ENCODE measurements at places on chromosomes 4 and X.

DNA sequence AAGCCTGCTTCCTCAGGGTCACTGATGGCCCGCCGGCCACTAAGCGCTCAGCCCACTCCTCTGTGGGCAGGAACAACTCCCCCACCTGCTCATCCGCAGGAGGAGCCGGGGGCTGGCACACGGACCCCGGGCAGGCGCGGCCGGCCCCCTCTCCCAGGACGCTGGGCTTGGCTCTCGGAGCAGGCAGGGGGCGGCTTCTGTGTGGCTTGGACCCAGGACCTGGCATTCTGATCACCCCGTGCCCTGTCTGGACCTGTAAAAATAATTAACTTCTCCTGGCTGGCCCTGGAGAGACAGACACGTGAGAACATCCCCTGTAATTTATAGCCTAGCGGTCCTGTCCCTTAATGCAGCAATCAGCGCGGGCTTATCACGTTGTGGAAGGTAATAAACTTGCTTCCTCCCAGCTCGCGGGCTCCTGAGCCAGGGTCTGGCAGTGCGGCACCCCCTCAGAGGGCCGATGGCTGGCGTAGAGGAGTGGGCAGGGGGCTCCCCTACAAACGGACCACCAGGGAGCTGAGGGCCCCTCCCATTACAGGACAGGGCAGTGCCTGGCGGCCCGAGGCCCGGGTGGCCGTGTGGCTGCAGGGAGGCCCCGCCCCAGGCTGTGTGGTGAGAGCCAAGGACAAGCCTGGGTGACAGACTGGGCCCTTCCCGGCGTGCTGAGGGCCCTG, 84.5 kb upstream of the NKX1-1 start:
- no peak for DNase-seq

DNA sequence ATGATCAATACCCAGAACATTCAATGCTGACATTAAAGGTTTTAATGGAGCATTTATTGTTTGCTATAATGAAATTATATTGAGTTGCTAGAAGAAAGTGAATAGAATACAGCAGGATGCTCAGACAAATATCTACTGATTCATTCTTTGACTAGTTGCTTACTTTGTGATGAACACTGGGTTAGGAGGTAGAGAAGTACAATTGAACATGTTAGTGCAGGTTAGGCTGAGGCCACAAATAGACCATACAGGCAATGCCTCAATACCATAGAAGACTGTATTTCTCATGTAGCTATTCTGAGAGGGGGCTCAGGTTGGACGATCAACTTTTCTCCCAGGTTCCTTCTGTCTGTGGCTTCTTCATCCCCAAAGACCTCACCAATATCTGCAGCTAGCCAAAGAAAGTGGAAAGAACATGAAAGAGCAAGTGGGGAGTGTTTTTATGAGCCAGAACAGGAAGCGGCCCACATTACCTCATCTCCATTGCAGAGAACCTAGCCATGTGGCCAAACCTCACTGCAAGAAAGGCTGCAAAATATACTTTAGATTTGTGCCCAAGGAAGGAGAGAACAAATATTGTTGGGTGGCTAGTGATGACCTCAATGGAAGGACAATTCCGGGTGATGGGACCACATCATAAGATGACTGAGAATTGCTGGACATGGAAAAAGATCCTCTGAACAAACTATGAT, 180.3 kb upstream of the GATB start:
- no peak for DNase-seq

DNA sequence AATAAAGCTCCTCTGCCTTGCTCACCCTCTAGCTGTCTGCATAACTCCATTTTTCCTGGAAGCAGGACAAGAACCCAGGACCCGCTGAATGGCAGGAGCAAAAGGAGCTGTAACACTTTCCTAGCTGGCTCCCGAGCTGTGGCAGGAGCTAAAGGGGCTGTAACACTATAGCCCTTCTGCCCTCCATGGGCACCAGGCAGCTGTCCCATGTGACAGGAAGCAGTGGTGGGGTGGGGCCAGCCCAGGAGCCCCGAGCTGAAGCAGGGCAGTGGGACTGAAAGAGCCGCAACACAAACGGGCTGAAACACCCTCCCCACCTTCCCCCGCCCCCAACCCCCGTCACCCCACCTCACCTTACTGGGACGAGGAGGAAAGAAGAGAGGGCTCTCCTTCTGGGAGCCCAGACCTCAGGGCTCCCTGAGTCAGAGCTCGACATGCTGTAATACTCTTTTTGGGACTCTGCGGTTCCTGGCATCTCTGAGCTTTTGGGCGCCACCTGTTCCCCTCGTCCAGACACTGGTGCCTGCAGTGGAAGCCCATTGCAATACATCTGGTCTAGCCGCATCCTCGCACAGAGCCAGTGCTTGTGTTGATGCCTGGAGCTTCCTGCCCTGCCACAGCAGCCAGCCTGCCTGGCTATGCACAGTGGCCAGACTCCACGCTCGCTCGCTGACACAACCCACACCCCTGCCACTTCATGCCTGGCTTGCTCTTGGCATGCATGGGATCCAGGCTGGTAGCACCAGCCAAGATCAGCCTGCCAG, 39.4 kb downstream of the PPM1K start:
- DNase-seq: no peak

DNA sequence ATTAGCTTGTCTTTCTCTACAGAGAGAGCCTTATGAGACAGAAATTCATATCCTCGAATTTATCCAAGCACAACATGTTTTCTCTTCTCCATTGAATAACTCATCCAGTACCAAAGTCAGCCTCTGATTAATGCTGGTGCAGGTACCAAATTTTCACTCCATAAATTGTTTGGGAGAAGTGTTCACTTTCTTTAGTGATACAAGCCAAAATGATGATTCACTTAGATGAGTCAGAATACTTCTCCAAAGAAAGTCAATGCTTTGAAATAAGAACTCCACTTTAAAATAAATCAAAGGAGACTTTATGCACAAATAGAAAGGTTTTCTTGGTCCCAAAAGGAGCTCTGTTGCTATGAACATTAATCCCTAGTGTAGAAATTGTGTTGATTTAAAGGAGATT, 60.2 kb downstream of the MAOB start:
- DNase-seq: no peak

GRCh38 chr4:153222707-153223426, 18.6 kb downstream of the TRIM2 start:
- peak; percentile 2 for DNase-seq
